ENCODE measurements at places on chromosomes 5 and 9.

DNA sequence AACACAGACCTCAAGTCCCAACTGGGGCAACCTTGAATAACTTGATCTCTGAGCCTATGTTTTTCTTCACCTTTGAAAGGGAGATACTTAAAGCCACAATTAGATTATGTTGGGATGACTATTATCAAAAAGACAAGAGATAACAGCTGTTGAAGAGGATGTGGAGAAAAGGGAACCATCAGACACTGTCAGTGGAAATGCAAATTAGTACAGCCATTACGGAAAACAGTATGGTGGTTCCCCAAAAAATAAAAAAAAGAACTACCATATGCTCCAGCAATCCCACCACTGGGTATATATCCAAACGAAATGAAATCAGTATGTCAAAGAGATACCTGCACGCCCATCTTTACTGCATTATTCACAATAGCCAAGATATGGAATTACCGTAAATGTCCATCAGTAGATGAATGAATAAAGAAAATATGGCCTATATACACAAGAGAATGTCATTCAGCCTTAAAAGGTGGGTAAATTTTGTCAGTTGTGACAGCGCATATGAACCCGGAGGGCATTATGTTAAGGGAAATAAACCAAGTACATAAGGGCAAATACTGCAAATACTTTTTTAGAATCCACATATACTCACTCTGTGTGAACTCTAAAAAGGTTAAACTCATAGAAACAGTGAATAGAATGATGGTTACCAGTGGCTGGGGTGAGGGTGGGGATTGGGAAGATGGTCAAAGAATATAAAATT, 12.7 kb downstream of the FAT2 start:
- no peak for DNase-seq

DNA sequence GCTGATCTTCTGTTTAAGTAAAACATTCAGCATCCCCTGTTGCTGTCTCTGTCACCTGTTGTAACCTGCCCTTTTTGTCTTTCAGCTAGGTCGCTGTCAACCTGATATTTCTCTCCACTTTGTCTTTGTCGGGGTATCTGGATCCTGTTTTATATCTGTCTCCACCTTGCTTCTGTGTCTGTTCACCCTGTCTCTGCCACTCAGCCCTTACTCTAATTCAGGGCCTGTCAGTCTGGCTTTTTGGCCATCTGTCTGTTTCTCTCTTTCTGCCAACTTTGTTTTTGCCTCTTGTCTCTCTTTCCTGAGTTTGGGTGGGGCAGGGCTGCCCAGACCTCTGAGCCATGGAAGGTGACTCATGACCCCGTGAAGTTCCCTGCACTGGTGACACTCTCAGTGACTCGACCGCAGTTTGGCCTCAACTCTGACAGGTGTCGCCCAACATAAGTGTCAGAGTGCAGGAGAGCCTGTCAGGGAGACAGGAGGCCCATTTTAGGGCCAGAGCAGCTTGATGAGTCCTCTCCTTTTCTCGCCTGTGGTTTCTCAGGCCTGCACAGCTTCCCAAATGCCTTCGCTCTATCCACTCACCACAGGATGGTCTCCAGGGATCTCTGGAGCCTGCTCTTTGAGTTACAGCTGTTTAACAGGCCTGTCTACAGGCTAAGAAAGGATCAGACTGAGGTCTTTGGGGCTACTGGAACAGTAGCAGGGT, 868 bp downstream of the ZBTB43 start:
- DNase-seq: no peak

GRCh38 chr9:135488527-135488926, 8.9 kb downstream of the PPP1R26 start:
- no peak for DNase-seq

GRCh38 chr5:157877821-157878220, 18.9 kb upstream of the CLINT1 start:
- no peak for DNase-seq

DNA sequence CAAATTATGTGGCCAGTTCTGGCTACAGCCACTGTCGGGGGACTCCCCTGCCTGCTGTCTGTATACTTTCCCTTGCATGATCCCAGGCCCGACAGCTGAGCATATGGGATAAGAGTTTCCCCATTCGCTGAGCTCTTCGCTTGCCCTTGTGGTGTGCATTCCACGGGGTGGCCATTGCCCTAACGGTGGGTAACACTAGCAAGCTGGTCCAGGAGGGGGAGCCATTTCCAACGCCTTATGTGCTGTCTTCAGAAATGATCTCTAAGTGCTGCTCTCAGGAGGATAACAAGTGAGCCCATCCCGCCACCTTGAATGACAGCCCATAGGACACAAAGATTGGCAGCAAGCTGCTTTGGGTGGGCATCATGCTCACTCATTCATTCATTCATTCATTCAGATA, 190.9 kb downstream of the FSTL4 start:
- no peak for DNase-seq

DNA sequence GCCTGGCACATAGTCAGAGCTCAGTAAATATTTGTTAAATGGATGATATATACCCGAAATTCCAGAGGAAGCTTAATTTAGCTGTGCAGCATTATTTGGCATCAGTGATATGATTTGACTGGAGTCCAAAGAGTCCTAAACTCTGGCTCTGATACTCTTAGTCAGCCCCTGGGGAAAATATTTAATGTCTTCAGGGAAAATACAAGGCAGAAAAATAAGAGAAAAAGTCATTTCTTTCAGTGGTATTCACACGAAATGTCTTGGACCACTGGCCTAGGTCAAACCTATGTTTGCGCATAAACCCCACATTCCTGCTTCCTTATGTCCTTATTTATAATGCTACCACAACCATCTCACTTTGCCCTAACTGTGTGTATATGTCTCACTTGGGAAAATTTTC, 23.8 kb downstream of the GLRA1 start:
- DNase-seq: no peak

DNA sequence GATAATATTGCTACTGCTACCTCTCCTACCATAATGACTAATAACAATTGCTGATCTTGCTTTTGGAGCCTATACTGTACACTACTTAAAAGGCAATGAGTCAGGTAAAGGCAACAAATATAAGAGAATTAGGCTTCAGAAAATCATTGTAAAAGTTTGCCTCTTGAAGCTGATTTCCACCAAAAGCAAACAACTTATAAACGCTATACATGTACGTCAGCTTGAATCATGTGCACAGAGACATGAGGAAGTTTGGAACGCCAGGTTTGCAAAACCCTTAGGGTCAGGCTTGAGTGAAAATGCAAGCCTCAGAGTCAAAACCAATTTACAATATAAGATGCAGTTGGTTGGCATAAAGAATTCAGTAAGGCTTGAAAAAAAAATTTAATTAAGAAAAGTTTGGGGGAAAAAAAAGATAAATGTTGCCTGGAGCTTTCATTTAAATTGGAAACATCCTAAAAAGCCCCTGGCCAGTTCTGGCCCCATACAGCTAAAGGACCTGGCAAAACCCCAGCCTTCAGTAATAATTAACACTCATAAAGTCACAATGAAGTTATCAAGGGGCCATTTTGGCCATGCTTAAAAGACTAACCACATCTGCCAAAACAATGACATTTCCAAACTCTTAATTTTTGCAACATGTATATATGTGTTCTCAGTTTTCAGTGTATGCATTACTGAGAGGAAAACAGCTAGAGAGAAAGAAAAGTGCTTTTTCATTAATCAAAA, 181.0 kb upstream of the NFIL3 start:
- no peak for DNase-seq

- DNase-seq: no peak
Measured at GRCh38 chr5:58191443-58191842, 268.4 kb downstream of the PLK2 start.

DNA sequence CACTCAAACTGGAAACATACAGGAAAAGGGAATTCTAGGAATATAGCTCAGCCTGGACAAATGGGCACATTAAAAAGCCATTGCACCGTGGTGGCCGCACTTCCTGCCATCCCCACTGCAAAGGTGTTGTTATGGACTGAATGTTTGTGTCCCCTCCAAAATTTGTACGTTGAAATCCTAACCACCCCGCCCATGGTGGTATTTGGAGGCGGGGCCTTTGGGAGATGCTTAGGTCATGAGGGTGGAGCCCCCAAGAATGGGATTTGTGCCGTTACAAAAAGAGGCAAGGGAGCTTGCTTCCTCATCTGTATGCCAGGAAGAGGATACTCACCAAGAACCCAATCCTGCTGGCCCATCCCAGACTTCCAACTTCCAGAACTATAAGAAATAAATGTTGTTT, 1.1 kb upstream of the CMBL start:
- DNase-seq: no peak

- no peak for DNase-seq
Measured at GRCh38 chr5:11595045-11595444, 309.2 kb downstream of the CTNND2 start.

DNA sequence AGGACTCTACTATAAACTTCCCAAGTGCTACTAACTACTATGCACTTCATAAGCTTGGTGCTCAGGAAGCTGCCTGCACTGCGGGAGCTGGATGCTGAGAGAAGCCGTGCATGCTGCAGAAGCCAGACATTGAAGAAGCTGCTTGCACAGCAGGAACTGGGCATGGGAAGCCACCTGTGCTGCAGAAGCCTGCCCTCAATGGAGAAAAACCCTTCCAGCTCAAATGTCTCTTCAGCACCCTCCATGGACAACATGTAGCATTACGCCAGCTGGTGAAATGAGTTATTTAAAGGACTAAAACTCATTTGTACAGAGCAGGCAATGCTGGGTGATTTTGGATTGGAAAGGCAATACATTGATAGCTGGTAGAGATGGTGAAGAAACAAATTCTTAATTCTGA, 247.2 kb downstream of the KIF4B start:
- DNase-seq: no peak

- DNase-seq: no peak
Measured at GRCh38 chr5:14217587-14217986, 74.4 kb downstream of the TRIO start.

GRCh38 chr9:105339849-105340248, 95.4 kb downstream of the SLC44A1 start:
- DNase-seq: no peak

GRCh38 chr9:128068386-128069205, 564 bp downstream of the SLC25A25 start:
- DNase-seq: no peak

DNA sequence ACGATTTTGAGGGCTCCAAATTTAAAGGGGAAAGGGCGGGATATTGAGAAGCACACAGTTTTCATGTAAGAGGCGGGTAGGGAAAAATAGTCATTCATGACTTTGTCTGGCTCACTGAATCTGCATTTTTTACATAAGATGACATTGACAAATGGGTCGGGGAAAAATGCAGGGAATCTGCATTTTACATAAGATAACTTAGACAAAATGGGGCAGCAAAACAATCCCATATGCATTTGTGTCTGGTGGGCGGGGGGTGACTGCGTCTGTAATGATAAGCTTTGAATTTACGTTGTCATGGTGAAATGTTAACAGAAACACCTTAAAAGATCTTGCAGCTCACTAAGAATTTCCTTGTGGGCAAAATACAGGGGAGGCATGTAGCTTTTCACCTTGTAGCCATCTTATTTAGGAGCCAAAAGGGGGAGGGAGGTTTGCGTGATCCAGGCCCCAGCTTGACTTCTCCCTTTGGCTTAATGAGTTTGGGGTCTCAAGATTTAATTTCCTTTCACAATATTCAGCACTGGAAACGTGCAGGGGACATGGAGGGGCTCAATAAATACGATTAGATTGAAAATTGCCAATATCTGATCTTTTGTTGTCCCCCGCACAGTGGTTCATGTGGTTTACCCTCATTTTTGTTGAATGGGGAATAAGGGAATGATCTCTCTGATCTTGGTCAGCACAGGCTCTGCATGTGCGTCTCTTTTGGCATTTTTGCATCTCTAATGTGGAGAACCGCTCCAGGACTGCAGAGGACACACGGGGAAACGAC, 41.1 kb upstream of the GADD45G start:
- DNase-seq: no peak

GRCh38 chr5:53472279-53472678, 8.2 kb upstream of the FST start:
- no peak for DNase-seq

DNA sequence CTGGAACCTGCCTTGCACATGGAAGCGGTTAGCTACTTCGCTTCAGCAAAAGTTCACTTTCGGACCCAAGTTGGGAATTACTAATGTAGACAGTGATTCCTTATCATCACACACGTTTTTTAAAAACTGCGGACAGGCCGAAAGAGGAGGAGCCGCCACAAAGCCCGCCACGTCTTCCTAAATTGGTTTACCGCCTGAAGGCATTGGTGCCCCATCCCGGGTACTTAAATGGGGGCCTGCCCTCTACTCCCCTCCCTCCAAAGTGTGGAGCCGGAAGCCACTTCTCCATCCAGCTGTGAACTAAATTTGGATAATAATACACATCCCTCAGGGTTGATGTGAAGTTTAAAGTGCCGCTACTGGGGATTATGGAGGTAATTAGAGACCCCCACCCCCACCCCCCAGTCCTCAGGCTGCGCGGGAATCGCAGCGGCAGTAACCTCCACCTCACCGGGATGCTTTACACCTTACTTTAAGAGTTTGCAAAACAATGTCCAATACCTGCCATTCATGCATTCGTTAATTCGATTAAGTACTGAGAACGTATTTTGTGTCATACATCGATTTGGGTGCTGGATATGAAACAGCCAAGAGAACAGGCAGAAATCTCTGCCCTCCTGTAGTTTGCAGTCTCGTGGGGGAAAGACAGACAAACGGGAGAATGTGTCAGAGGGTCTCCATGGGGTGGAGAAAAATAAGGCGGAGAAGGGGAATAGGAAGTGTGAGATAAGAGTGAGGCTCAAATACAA, 937 bp upstream of the MACROH2A1 start:
- no peak for DNase-seq

DNA sequence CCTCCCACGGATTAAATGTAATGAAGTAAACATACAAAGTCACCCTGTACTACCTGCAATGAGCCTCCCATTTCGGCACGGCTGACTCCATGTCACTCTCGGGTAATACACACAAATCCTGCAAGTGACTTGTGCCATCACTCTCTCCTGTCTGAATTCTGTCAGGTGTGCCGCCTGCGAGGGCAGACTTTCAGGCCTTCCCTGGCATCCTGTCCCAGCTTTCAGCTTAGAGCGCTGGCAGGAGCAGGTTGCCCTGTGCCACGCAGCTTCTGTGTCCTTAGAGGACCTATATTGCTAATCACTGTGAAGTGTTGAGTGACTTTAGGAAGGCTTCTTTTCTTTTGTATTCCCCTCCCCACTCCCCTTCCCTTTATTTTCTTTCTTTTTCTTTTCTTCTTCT, 25.8 kb upstream of the S1PR3 start:
- no peak for DNase-seq

DNA sequence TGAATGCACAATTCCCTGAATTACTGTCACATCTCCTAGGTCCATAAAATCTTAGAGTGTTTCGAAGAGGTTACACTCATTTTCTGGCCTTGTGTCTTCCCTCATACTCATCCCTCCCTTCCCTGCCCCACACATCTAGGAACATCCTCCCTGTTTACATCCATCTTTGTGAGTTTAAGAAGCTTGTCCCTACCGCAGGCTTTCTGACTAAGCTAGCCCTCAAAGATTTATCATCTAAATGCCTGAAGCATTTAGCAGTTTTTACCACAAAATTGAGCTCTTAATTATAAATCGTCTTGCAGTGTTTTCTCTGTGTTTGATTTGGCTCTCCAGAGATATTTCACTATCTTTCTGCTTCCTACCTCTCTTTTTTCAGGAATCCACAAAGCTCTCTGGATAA, 374.8 kb downstream of the KIAA0825 start:
- no peak for DNase-seq

Measured in cortex of kidney (tissue), 1 donor.